ENCODE measurements at places on chromosomes 13 and 19.

DNA sequence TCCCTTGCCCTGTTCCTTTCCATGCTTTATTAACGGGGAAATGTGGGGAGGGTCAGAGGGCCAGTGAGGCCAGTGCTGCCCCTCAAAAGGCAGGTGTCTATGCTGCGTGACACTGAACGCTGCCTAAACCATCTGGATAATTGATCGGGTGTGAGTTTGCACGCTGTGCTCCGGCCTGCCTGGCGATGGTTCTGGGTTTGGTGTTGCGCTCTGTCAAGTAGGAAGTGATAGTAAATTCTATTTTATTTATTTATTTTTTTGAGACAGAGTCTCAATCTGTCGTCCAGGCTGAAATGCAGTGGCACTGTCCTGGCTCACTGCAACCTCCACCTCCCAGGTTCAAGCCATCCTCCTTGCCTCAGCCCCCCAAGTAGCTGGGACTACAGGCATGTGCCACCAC, 86.5 kb downstream of the ATP11A start:
- DNase-seq, result no peak

DNA sequence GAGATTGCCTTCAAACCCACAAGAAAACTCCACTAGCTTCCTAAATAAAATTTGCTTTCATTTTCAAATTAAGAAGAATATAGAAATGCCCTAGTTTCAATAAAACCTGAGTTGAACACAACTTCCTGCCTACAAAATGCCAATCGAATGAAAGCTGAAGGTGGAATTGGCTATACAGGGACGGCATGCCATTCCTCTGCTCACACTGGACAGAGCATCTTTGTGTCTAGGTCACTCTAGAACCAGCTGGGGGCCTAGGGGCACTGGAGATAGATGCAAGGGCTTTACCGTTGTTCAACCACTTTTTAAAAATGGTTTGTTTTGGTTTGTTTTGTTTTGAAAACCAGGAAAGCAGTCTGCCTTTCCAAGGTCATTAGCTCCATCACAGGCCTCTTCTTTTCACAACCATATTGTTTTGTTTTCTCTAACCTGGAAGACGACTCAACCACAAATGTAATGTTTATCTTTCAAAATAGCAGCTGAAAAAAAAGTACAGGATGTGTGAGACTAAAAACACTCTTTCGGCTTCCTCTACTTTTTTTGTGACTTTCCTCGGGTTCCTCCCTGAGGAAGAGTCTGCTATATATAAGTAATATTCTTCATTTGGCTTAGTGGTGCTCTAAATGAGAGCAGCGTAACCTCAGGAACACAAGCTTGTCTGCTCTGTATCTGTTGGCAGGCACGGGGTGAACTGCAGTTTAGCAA, 11.9 kb upstream of the ITM2B start:
- DNase-seq, result no peak

- DNase-seq, result no peak
Measured at GRCh38 chr19:50916069-50916468, 4.9 kb upstream of the KLK4 start.

DNA sequence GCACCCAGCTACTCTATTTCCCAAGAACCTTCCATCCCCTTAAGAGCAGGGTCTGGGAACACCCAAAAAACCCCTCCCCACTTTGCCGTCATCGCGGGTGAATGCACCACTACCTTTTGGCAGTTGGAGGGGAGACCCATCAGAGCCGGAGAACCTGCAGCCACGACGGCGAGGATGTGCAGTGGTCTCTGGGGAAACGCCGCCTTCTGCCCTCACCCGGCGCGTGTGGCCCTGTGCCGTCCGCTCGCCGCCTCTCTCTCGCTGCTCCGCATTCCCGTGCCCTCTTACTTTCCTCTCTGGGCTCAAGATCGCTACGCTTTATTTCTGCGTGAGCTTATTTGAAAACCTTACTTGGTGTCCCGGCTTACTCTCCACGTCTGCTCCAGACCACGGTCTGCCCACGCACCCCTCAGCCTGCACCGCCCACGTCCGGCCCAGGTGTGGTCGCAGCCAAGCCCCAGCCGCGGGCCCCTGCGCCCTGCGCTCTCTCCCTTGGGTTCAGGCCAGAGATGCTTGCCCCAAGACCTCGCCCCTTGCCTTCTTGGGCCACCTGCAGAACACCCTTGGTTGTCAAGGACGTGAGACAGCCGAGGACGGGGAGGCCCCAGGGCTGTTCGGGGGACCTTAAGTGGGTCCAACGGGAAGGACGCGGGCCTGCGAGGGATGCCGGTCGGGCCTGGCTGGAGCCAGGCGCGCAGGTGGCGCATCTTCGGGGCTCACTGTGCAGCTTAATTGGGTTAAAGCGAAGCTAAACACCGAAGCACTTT, 2.0 kb upstream of the MAB21L1 start:
- DNase-seq, result no peak

DNA sequence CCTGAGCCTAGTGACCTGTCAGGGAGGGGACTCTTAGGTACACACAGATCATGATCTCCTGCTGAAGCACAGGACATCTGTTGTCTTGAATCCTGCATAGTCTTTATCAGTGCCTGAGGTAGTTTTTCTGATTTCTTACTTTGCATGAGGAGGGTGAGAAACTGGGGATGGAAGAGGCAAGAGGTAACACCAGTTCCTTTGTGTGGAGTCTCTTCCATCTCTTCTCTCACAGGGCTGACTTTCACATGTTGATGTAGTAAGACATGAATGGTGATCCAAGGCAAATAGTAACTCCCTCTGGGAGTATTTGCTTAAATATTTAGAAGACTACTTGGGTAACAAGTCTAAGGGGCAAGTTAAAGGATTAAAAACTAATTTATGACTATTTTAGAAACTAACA, 9.5 kb downstream of the NBEA start:
- no peak for DNase-seq

DNA sequence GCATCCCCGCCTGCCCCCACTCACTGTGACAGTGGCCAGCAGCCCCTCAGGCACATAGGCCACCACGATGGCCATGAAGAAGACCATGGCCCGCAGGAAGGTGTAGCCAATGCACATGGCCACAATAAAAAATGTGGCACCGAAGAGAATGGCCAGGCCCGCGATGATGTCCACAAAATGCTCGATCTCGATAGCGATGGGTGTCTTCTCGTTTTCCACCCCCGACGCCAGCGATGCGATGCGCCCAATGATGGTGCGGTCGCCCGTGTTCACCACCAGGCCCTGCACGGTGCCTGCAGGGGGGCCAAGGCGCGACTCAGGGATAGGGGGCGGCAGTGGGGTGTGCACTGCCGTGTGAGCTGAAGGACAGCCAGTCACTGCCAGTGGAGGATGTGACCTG, 3.7 kb downstream of the ATP4A start:
- DNase-seq, result no peak

Measured in epithelial cell of prostate (primary cell).